ENCODE measurements at places on chromosomes 1 and 21.

- DNase-seq, result no peak
Observed at GRCh38 chr1:151961833-151962232, 31.8 kb downstream of the S100A10 start.

DNA sequence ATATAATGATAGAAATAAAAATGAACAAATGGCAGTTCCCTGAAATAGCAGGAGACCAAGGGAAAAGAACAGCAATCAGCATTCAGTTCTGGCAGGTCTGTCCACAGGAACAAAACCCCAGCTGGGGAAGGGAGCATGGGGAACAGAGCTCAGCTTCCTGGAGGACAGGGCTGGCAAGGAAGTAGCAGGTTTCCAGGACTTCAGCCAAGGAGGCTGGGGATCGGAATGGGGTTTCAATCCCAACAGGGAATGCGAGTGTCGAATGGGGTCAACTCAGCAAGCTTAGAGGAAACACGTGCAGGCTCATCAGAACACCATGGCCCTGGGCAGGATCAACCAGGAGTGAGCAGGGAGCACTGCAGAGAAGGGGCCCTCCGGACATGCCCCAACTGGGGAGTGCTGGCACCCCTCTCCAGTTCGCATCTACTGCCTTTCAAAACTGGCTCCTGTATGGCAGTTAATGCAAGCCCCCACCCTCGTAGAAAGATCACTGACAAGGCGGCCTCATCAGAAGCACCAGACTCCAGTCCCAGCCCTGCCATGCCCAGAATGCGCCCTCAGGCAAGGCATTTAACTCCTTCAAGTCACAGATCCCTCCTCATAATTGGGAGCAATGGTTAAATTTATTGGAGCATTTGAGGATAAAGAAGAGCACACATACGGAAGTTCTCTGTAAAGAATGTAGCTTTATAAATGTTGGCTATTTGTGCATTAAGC is 72.4 kb downstream of the SEC16B start:
- DNase-seq, result no peak

DNA sequence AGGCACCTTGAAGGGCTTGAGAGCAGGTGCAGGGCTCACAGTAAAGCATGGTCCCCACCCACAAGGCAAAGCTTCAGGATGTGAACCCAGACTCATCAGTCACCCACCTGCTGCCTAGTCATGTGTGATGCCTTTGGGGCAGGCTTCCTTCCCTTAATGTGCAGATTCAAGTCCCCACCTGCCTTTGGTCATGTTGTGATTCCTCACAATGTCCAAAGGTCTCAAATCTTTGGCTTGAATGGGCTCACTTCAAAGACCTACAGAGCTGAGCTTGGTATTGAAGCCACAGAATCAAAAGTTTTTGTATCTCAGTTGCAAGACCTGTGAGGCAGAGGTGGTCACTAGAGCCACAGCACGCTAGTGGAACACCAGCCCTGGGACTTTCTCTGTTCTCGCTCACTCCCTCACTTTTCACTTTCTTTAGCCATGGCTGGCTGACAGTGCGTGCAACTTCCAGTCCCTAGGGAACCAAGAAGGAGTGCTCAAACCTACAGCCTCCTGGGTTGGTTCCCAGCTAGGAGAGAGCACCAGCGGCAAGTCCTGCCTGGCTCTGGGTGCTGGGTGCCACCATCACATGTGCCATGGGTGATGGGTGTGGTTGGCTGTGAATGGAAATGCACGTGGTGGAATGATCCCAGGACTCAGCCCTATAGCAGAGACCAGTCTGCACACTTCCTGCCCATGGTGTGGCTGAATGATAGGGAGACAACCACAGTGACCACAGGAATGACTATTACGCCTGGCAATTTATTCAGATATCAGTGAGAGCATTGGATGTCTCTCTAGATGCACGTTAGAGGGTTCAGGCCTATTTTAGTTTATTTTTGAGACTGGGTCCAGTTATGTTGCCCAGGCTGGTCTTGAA is 26.4 kb upstream of the CLIC6 start:
- DNase-seq, result no peak

DNA sequence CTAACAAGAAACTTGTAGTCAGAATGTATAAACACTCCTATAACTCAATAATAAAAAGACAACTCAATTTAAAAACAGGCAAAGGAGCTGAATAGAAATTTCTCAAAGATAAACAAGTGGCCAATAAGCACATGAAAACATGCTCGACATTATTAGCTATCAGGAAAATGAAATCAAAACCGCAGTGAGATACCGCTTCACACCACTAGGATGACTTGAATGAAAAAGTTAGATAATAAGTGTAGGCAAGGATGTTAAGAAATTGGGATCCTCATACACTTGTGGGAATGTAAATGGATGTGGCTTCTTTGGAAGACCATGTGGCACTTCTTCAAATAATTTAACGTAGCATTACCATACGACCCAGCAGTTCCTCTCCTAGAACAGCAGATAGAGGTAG is 8.9 kb downstream of the RALGPS2 start:
- DNase-seq, result peak; percentile 49
